ENCODE measurements at places on chromosomes 3 and 15.
A peak's percentile ranks its signal among the peaks of the same experiment; 100 is the strongest.

- no peaks in the 10 kb centered on the region for H3K4me1 ChIP-seq
- no peak for DNase-seq
- no peak overlapping the region for H3K27ac ChIP-seq
- H3K27me3 ChIP-seq, result no peaks in the 10 kb centered on the region
- H3K4me3 ChIP-seq, result no peak overlapping the region
Observed at GRCh38 chr3:183538486-183538885, 17.0 kb downstream of the KLHL6 start.

GRCh38 chr15:101189409-101190091, 62.3 kb downstream of the CHSY1 start:
- H3K27ac ChIP-seq, result peak overlapping the region; percentile 41
- H3K4me3 ChIP-seq, result no peak overlapping the region
- H3K36me3 ChIP-seq, result peaks cover 3% of the 10 kb centered on the region
- H3K4me1 ChIP-seq, result peaks cover 51% of the 10 kb centered on the region
- no peaks in the 10 kb centered on the region for H3K27me3 ChIP-seq
- DNase-seq, result no peak

DNA sequence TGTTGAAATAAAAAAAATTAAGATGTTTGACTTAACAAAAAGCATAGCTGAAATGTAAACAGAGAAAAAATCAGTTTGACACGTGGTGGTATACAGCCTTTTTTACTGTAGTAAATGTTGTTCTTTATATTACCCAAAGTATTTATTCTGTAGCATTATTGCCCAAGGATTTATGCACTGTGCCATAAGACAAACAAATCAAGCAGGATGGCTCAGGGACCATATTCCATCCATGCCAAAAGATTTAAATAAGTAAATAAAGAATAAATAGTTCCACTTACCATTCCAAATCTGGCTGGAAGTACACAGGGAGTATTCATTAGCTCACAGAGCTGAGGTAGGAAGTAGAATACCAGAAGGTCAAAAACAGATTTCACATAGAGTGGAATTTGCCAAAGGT, 666.7 kb upstream of the CADM2 start:
- H3K27me3 ChIP-seq, result no peaks in the 10 kb centered on the region
- H3K27ac ChIP-seq, result no peak overlapping the region
- H3K36me3 ChIP-seq, result no peaks in the 10 kb centered on the region
- H3K4me3 ChIP-seq, result no peak overlapping the region
- no peaks in the 10 kb centered on the region for H3K4me1 ChIP-seq
- no peak for DNase-seq

DNA sequence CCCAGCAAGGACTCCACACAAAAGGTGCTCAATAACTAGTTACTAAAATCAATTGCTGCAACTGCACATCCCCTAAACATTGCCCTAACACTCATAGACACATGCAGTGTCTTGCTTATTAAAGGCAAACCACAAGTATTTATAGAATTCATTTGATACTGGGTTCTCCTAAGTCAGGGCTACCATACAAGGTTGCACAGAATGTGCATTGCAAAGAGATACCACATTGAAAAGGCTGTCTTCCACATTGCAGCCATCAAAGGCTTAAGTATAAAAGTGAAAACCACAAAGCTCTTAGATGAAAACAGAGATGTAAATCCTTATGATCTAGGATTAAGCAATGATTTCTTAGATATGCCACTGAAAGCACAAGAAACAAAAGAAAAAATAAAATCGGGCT, 33.6 kb upstream of the TOPAZ1 start:
- no peaks in the 10 kb centered on the region for H3K27me3 ChIP-seq
- no peak overlapping the region for H3K27ac ChIP-seq
- H3K4me3 ChIP-seq, result no peak overlapping the region

GRCh38 chr3:119145128-119145499, 851 bp upstream of the TEX55 start:
- no peaks in the 10 kb centered on the region for H3K36me3 ChIP-seq
- H3K27me3 ChIP-seq, result no peaks in the 10 kb centered on the region
- no peak overlapping the region for H3K27ac ChIP-seq
- H3K4me3 ChIP-seq, result no peak overlapping the region

DNA sequence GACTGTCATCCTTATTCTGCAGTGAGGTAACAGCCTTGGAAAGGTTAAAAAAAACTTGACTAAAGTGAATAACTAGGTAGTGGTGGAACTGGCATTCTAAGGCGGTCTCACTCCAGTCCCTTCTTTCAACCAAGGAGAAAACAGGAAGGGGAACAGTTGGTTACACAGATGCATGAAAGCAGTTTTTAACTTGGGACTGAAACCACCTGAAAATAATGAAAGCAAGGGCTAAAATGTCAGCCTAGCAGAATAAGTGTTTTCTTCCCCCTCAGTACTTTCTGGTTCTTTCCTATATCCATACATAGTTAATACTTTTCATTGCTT, 748 bp upstream of the AVEN start:
- no peaks in the 10 kb centered on the region for H3K36me3 ChIP-seq
- H3K4me3 ChIP-seq, result peak overlapping the region; percentile 90
- peaks cover 4% of the 10 kb centered on the region for H3K4me1 ChIP-seq
- H3K27me3 ChIP-seq, result no peaks in the 10 kb centered on the region
- no peak overlapping the region for H3K27ac ChIP-seq

- no peaks in the 10 kb centered on the region for H3K36me3 ChIP-seq
- H3K27ac ChIP-seq, result peak overlapping the region; percentile 50
- peak; percentile 21 for DNase-seq
- no peak overlapping the region for H3K4me3 ChIP-seq
- peaks cover 6% of the 10 kb centered on the region for H3K4me1 ChIP-seq
Observed at GRCh38 chr15:38758043-38758442, 193.4 kb upstream of the RASGRP1 start.

GRCh38 chr3:14203521-14204079, 25.0 kb downstream of the LSM3 start:
- DNase-seq, result peak; percentile 70
- no peaks in the 10 kb centered on the region for H3K36me3 ChIP-seq
- H3K4me1 ChIP-seq, result peaks cover 3% of the 10 kb centered on the region
- H3K4me3 ChIP-seq, result no peak overlapping the region

DNA sequence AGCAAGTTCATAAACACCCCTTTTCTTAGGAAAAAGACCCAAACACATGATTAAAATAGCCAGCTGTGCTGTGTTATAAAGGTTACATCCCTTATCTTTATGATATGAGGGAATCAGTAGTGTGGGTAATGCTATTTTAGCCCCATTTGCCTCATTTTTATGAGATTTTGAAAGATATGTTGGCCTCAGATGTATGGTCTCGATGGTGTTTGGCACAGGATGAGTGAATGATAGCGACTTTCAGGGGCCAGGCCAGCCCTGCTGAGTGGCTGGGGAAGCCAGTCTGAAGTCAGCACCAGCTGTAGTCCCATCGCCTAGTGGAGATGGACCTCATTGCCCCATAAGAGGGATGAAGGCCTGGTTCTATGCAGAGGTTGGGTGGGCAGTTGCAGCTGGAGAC, 105.0 kb upstream of the HACD2 start:
- no peak overlapping the region for H3K4me3 ChIP-seq
- no peaks in the 10 kb centered on the region for H3K27me3 ChIP-seq
- H3K4me1 ChIP-seq, result peaks cover 15% of the 10 kb centered on the region
- peak overlapping the region; percentile 87 for H3K27ac ChIP-seq

- H3K27ac ChIP-seq, result peak overlapping the region; percentile 75
- H3K4me1 ChIP-seq, result peaks cover 40% of the 10 kb centered on the region
- H3K27me3 ChIP-seq, result no peaks in the 10 kb centered on the region
- no peak overlapping the region for H3K4me3 ChIP-seq
Observed at GRCh38 chr15:84911879-84912660, 27.6 kb downstream of the SLC28A1 start.

- H3K36me3 ChIP-seq, result no peaks in the 10 kb centered on the region
- no peak for DNase-seq
- H3K27me3 ChIP-seq, result no peaks in the 10 kb centered on the region
- H3K27ac ChIP-seq, result no peak overlapping the region
- no peaks in the 10 kb centered on the region for H3K4me1 ChIP-seq
- no peak overlapping the region for H3K4me3 ChIP-seq
Observed at GRCh38 chr3:56351537-56351936, 116.7 kb downstream of the ERC2 start.

GRCh38 chr3:51401735-51402134, 10.7 kb downstream of the RBM15B start:
- H3K4me1 ChIP-seq, result no peaks in the 10 kb centered on the region
- no peak for DNase-seq
- H3K36me3 ChIP-seq, result peaks cover 21% of the 10 kb centered on the region
- H3K4me3 ChIP-seq, result no peak overlapping the region
- no peaks in the 10 kb centered on the region for H3K27me3 ChIP-seq

GRCh38 chr3:129467932-129468331, 27.9 kb downstream of the IFT122 start:
- H3K27me3 ChIP-seq, result no peaks in the 10 kb centered on the region
- no peak for DNase-seq
- H3K36me3 ChIP-seq, result peaks cover 24% of the 10 kb centered on the region

DNA sequence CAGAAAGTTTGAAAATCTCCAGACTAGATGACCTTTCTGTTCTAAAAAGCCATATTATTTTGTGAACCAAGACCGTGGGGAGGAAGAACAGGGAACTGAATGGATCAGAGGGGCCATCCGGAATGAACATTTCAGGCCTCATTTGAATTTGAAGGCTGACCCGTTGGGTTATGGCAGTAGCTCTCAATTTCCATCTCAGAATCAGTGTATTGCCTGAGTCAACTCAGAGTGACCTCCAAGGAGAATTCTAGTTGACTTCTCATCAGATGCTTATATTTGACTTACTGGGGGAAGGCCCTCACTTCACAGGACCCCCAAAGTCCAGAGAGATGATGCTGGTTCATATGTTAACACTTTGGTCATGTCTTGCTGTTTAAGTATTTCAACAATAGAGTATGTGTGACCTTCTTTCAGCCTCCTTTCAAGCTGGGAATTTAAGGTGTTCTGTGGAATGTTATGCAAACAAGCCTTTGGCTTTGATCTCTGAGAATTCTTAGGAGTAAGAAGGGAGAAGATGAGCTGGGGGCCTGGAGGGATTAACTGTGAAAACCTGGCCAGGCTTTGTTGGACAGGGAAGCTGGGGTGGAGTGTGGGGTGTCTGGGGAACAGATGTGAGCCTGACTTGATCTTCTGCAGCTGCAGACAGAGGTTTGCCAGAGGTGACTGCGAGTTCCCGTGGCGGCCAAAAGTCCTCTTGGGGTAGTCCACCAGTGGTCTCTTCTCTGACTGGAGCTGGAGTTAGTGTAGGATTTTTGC, 111.2 kb upstream of the RGMA start:
- H3K27me3 ChIP-seq, result no peaks in the 10 kb centered on the region
- no peaks in the 10 kb centered on the region for H3K4me1 ChIP-seq
- no peak for DNase-seq
- H3K27ac ChIP-seq, result no peak overlapping the region
- no peaks in the 10 kb centered on the region for H3K36me3 ChIP-seq
- no peak overlapping the region for H3K4me3 ChIP-seq

- DNase-seq, result no peak
- no peaks in the 10 kb centered on the region for H3K36me3 ChIP-seq
- H3K27ac ChIP-seq, result no peak overlapping the region
- H3K4me1 ChIP-seq, result no peaks in the 10 kb centered on the region
Observed at GRCh38 chr3:170010498-170010897, 27.3 kb upstream of the GPR160 start.

- H3K4me3 ChIP-seq, result no peak overlapping the region
- H3K36me3 ChIP-seq, result no peaks in the 10 kb centered on the region
- H3K4me1 ChIP-seq, result no peaks in the 10 kb centered on the region
- no peaks in the 10 kb centered on the region for H3K27me3 ChIP-seq
Observed at GRCh38 chr3:71152892-71153265, 430.6 kb downstream of the FOXP1 start.

GRCh38 chr3:192835818-192836815, 81.5 kb downstream of the MB21D2 start:
- no peaks in the 10 kb centered on the region for H3K27me3 ChIP-seq
- no peaks in the 10 kb centered on the region for H3K4me1 ChIP-seq
- no peak for DNase-seq
- no peak overlapping the region for H3K4me3 ChIP-seq

DNA sequence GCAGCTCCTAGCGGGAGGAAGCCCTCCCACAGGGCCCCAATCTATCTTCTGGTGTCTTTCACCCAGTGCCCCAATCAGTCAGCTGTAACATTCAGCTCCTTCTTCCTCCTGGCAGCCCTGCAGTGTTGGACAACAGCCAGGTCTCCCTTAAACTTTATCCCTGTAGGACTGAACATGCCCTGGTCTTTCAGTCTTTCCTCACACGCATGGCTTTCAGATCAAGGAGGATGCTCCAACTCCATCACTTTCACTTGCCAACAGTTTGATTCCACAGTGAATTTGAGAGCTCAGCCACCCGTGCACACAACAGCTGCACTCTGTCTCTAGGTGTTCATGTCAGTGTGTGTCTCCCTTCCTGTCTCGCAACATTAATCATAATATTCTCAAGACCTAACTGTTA, 28.5 kb upstream of the LRRC34 start:
- no peaks in the 10 kb centered on the region for H3K36me3 ChIP-seq
- no peak overlapping the region for H3K27ac ChIP-seq
- H3K4me3 ChIP-seq, result no peak overlapping the region
- no peaks in the 10 kb centered on the region for H3K27me3 ChIP-seq
- H3K4me1 ChIP-seq, result no peaks in the 10 kb centered on the region
- no peak for DNase-seq

DNA sequence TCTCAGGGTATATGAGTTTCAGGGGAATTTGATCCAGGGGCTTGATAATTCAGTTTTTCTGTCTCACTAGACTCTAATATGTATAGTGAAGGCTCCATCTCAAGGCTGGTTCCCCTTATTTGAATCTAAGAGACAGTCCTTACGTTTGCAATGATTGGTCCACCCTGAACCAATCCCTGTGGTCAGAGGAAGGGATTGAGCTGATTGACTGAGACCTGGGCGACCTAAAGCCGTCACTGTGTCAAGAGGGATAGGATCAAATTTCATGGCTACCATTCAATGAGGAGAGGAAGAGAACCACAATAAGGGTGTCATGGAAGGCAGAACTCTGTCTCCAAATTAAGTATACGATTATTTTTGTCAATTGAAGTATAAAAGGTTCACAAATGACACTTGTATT, 16.3 kb downstream of the NUDT16 start:
- H3K4me1 ChIP-seq, result peaks cover 11% of the 10 kb centered on the region
- DNase-seq, result no peak
- H3K27me3 ChIP-seq, result no peaks in the 10 kb centered on the region
- H3K36me3 ChIP-seq, result no peaks in the 10 kb centered on the region

GRCh38 chr15:39584662-39585388, 3.9 kb downstream of the THBS1 start:
- peaks cover 76% of the 10 kb centered on the region for H3K36me3 ChIP-seq
- H3K27me3 ChIP-seq, result no peaks in the 10 kb centered on the region
- no peak overlapping the region for H3K27ac ChIP-seq
- no peak for DNase-seq
- peak overlapping the region; percentile 3 for H3K4me3 ChIP-seq

DNA sequence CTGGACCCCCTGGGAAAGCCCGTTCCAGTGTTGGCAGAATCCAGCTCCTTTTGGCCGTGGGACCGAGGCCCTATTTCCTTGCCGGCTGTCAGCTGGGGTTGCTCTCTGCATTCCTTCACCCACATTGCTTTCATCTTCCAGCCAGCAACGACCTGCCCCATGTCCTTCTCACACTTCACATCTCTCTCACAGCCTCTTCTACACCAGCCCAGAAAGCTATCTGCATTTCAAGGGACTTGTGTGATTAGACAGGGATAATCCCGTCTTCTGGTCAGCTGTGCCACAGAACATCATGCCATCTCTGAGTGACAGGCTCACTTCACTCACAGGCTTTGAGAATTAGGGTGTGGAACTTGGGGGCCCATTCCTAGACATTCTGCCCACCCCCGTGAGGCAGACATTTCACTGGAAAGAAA, 16.4 kb downstream of the EFCC1 start:
- H3K36me3 ChIP-seq, result no peaks in the 10 kb centered on the region
- no peak overlapping the region for H3K4me3 ChIP-seq
- peaks cover 18% of the 10 kb centered on the region for H3K4me1 ChIP-seq
- H3K27me3 ChIP-seq, result no peaks in the 10 kb centered on the region
- no peak for DNase-seq
